ENCODE measurements at places on chromosomes 7 and 10.

GRCh38 chr7:16951483-16952080 lies 69.8 kb upstream of the AGR3 start:
- DNase-seq, result no peak

DNA sequence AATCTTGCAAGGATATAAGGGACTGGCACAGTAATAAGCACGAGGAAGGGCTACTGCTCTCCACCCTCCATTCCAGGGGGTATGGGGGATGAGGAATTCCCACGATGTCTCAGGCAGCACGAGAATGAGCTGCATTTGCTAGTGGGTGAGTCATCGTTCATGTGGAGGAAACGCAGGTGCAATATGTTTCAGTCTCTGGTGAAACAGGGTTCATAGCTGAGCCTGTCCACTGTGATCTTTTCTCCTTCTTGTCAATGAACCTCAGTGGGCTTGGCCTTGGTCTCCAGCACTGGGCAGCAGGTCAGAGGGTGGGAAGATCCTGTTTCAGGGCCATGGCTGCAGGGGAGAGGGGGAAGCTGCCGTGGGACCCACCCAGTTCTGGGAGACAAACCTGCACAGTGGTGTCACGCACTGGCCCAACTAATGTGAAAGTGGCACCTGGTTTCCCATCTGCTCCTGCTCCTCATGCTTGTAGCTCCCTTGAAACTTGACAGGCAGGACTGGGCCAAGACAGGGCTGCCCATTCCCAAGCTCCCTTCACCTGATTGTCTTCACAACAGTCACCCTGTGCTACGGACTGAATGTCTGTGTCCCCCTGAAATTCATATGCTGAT lies 181.9 kb downstream of the USP6NL start:
- DNase-seq, result no peak

DNA sequence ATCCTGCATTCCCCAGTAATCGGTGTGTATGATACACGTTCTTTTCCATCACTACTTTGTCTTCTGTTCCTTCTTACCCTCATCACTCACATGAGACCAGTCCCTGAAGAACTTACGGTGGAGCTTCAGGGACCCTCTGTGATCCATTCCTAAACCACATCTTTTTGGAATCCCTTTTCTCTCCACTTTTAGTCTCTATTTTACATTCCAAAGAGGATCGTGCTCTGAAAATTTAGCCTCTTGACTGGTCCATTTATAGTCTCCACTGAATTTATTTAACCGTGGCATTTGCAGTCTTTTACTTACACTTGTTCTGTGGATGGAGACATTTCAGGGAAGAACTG lies 109.1 kb downstream of the NT5C2 start:
- no peak for DNase-seq

DNA sequence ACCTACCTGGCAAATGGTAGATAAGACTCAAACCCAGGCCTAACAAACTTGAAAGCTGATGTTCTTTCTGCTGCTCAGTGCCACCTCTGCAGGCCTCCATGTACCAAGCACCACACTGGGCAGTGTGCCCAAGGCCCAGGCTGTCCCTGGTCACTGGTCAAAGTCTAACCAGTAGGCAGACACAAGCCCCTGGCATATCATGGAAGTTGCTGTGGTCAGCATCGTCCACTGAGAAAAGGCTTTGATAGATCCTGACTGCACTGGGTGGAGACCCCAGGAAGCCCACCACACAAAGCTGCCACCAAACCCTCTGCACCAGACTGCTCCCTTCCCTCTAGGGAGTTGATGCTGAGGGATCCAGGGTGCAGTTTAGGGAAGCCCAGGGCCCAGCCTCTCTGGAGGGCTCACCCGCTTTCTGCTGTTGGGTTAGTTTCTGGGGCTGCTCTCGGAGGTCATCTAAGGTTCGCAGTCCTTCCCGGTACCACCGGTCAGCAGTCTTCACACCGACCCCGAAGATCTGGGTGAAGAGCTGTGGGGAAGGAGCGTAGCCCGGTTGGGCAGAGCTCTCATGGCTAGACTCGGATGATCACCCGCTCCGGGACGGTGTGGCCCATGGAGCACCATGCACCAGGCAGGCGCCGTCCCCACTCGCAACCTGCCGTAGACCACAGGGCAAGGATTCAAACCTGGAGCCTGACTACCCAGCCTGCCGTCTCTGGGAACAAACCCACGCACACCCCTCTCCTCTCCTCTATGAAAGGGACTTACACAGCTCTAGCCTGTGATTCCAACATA lies 6.0 kb downstream of the POLM start:
- no peak for DNase-seq

GRCh38 chr7:76358481-76359110 lies at the start of gene YWHAG:
Gene YWHAG (minus strand): TSS chr7:76358991. CDS start chr7:76358808, 183 bp downstream.
- DNase-seq, result peak; percentile 80

GRCh38 chr7:139125657-139126056 lies 16.1 kb upstream of the ZC3HAV1 start:
- DNase-seq, result no peak

- DNase-seq, result no peak
These were observed 61.2 kb downstream of the NEURL1 start for GRCh38 chr10:103554488-103555324.

- no peak for DNase-seq
These were observed 14.3 kb downstream of the CALML3 start for GRCh38 chr10:5538892-5539651.

DNA sequence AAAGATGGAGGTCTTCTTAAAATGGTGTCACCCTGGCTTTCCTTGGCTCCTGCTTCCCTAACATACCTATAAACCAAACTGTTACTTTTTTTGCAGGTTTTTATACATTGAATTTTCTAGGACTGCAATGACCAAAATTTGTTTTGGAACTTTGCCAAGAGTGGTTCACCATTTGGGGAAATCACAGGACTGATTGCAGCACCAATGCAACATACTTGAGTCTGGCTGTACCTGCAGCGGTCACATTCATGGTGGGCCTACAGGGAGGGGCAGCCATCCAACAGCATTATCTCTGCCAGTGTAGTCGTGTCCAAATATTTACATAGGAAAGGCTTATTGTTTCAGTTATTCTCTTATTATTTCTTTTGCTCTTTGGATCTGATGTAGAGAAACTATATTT lies 69.0 kb downstream of the HACD1 start:
- no peak for DNase-seq

DNA sequence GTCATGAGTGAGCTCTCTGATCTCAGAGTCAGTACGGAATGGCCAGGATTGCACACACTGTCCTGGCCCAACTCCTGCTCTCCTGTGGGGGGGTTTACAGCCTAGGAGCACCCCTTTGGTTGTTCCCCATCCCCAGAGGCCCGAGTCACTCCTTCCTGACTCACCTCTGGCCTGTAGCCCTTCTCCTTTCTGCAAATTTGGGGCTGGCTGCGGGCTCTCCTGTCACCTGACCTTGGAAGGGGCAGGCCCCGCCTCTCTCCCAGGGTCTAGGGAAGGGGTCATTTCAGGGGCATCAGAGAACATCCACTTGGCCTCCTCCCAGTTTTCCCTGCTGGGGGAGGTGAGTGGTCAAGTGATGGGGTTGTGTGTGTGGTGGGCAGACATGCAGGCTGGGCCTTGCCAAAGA lies 1.7 kb downstream of the NYAP1 start:
- no peak for DNase-seq

GRCh38 chr7:80499350-80499953 lies 12.4 kb downstream of the GNAT3 start:
- DNase-seq, result no peak

DNA sequence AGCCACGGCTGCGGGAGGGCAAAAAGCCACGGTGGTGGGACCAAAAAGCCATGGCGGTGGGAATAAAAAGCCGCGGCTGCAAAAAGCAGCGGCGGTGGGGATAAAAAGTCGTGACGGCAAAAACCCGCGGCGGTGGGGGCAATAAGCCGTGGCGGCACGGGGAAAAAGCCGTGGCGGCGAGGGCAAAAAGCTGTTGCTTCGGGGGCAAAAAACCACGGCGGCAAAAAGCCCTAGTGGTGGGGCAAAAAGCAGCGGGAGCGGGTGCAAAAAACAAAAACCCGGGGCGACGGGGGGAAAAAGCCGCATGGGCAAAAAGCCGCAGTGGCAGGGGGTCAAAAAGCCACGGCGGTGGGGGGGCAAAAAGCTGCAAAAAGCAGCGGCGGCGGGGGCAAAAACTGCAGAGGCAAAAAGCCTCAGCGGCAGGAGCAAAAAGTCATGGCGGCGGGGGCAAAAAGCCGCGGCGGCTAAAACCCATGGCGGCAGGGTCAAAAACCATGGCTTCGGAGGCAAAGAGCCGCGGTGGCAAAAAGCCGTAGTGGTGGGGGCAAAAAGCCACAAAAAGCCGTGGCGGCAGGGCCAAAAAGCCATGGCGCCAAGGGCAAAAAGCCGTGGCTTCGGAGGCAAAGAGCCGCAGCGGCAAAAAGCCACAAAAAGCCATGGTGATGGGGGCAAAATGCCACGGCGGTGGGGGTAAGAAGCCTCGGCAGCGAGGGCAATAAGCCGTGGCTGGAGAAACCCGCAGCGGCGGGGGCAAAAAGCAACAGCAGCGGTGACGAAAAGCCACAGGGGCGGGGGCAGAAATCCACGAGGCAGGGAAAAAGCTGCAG lies 525.8 kb downstream of the ZNF33B start:
- DNase-seq, result no peak

- DNase-seq, result no peak
These were observed 44.8 kb downstream of the NEBL start for GRCh38 chr10:20852303-20852702.

DNA sequence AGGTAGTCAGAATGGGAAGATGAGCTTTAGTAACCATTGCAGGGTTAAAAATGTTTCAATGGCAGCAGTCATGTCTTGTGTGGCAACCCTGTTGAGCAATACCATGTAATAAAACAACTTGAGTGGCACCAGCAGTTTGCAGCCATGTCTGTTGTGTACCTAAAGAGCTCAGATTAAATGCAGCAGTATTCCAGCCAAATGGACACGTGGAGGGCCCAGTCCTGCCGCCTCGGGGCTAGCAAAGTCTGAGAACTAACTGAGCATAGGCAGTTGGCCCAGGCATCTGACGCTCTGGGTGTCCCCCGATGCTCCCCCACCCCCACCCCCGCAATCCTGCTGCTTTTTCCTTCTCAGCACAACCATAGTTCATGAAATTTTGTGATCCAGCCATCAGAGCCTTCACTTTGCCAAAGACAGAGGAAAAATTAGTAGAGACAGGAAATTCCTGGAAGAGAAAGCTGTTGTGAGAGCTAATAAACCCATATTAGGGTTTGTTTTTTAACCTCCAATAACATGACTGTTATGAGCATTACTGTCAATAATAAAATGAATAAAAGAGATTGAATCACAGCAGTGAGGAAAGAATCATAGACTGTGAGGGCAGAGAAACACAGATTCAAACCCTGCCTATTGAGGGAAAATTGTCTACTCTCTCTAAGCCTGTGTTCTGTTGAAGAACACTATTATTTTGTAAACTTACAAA lies 220.6 kb upstream of the RHOBTB1 start:
- DNase-seq, result no peak

DNA sequence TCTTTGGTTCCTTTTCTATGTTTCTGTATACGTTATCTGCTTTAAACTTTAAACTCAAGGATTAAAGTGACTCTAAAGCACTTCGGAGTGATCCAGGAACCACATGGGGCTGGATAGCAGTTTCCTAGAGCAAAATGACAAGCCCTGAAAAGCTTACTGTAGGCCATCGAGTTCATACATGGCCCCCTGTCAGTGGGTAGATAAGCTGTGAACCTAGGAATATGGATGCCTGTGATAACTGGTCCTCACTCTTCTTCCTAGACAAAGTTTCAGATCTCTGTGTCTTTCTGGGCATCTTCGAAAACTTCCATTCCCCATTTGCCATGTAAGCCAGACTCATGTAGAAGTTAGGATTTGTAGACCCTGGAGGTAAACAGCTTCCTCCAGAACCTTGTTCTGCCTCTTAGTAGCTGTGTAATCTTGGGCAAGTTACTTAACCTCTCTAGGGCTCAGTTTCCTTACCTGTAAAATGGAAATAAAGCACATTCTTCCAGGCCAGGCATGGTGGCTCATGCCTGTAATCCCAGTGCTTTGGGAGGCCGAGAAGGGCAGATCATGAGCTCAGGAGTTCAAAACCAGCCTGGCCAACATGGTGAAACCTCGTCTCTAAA lies 49.3 kb upstream of the KMT2E start:
- no peak for DNase-seq

DNA sequence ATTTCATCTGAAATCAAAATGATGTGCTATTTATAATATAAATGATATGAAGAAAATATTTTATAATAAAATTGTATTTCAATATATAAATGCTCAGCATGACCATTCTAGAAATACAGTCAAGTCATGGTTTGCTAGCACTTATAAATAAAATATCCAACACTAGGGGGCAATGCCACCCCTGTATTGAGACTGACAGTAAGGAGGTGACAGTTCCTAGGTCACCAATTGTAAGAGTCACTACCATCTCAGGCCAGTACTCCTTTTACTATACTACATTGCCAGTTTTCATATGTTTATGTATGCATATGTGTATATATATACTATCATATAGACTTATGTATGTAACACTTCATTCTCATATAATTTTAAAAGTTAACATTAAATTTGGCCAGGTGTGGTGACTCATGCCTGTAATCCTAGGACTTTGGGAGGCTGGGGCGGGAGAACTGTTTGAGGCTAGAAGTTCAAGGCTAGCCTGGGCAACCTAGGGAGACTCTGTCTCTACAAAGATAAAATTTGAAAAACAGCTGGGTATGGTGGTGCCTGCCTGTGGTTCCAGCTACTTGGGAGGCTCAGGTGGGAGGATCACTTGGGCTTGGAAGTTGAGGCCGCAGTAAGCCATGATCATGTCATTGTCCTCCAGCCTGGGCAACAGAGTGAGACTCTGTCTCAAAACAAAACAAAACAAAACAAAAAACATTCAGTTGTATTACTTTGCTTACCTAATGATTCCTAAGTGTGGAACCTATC lies 2.4 kb upstream of the CNOT4 start:
- DNase-seq, result no peak

- no peak for DNase-seq
These were observed 40.4 kb downstream of the SORCS3 start for GRCh38 chr10:104681485-104681884.

DNA sequence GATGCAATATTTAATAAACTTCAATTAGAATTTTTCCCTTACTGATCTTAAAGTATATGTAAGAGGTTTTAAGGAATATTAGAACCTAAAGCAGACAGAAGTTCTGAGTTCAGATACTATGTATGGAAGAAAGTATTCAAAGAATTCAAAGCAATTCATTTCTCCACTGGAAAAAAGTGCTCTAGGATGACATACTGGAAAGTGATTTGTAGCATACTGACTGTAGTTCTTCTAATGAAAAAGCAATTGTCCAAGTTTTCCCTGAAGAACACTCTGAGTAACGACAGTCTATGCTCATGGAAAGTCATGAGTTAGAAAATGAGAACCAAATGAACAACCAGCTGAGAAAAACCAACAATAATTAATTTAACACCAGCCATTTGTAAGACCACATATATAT lies 180.8 kb upstream of the SLC26A5 start:
- no peak for DNase-seq

DNA sequence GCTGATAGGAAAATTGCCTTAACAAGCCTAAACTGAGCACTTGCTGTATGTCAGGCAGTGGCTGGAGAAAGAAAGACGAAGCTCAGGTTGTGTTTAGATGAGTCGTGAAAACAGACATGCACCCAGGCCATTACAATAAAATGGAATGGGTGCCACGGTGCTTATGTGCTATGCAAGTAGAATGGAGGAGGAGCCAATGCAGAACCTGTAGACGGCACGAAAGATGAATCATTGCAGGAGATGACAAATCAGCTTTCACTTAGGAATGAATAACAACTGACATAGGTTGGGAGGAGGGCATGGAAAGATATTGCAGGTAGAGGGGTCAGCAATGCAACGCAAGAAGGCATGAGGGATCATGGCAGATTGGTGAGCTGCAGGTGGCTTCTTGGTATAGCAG lies 61.2 kb upstream of the ARHGAP21 start:
- DNase-seq, result no peak

All from stimulated activated CD8-positive, alpha-beta memory T cell treated with anti-CD3 and anti-CD28 coated beads, Interleukin-15, amount 100 ng/mL, for 48 hours (primary cell).